ENCODE measurements at places on chromosomes 13 and 19.

DNA sequence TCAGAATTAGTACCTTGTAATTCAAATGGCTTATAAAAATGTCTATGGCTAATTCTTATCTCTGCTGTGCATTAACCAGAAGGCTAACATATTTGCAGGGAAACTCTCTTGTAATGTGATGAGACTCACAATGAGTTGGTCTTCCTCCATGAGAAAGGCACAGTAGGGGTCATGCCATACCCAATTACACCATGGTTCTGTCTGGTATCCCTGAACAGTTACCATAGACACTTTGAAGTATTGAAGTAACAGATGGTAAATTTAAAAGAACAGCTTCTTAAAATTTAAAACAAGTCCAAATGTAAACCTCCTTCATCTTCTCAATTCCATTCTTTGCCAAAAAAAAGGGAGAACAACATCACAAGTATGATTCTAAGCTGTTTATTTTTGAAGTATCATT, 22.6 kb upstream of the SLAIN1 start:
- no peak for DNase-seq

- no peak for DNase-seq
Observed at GRCh38 chr13:20369886-20370361, 137.8 kb upstream of the GJB6 start.

GRCh38 chr13:19927117-19927748, 31.3 kb upstream of the ZMYM2 start:
- DNase-seq, result no peak

DNA sequence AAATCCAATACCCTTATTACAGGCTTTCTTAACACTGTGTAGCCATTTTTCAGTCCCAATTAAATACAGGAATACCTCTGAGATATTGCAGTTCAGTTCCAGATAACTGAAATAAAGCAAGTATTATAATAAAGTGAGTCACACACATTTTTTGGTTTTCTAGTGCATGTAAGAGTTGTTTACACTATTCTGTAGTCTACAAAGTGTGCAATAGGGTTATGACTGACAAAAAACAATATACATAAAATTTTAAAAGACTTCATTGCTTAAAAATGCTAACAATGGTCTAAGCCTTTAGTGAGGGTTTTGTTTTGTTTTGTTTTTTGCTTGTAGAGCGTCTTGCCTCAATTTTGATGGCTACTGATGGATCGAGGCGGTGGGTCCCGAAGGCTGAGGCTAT, 434.4 kb upstream of the NBEA start:
- DNase-seq, result no peak

- DNase-seq, result no peak
Observed at GRCh38 chr13:112779856-112780604, 90.2 kb downstream of the ATP11A start.

DNA sequence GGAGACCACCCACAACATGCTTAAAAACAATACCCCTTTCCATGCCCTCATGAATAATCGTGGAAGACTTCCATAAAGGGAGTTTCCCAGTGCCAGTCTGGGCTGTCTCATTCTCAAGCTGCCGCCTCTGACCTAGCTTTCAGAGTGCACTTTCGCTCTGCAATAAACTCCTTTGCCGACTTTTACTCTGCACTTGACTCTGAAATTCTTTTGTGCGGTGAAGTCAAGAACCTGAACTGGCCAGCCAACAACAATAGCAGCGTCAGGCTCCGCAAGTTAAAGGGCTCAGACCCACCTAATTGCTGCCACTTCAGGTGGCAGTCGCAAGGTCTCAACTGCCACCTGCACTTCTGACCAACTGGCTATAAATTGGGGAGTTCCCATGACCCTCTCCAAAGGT, 10.3 kb upstream of the LEUTX start:
- DNase-seq, result no peak

DNA sequence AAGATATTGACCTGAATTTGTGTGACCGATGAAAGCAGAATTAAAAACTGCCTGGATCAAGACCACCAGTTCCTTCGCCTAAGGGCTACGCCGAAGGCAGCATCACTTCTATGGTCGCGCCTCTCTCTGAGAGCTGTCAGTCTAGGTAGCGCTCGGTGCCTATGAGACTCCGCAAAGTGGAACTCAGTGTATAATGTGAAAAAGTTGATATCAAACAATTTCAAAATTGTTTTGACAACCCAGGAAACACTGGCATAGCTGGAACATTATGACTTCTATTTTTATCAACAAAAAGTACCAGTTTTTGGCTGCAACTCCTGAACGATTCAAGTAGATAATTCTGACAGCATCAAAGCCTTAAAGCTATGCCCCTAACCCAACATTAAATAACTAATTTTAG, 223.6 kb downstream of the MYO16 start:
- DNase-seq, result no peak

- no peak for DNase-seq
Observed at GRCh38 chr19:7126132-7126531, 56.6 kb downstream of the ZNF557 start.

- DNase-seq, result peak; percentile 89
Observed at GRCh38 chr19:48858984-48859710, 9.3 kb downstream of the PLEKHA4 start.

DNA sequence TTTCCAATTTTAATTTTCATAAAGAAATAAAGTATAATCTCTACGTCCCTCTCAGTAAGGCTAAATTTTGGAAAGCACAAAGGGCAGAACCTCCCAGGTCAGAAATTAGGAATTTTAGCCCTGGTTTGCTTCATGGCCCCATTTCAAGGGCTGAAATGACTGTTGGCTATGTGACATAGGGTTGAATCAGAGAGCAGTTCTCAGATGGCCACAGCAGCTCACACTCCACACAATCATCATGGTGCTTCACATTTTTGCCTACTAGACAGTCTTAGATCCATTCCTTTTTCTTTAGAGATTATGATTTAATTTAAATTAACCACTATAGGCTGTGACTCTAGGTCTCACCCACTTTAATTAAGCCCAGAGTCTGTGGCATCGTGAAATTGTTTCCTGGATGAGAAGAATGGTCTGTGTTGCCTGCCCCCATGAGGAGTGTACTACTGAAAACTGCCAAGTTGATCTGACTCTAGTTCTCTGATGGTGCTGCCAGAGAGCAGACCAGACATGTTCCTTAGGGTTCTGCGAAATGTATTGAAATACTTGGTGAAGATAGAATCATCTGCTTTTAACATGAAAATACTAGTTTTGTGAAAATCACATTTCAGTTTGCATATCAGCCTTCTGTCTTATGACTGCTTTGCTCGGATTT, 57.4 kb downstream of the ESD start:
- no peak for DNase-seq

DNA sequence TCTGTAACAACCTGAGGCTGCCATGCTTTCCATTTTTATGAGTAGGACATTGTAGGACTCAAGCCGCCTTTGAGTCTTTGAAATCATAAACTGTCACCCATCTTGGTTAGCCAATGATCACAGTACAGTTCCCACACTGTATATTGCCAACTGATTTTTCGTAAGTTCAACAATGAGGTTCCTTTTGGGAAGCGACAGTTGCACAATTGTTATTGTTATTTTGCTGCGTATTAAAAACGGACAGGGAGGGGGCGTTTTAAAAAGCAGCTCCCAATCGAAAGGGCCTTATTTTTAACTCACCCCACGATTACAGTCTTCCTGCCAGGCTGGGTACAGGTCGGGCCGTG, 601 bp downstream of the SLC46A3 start:
- DNase-seq, result no peak

DNA sequence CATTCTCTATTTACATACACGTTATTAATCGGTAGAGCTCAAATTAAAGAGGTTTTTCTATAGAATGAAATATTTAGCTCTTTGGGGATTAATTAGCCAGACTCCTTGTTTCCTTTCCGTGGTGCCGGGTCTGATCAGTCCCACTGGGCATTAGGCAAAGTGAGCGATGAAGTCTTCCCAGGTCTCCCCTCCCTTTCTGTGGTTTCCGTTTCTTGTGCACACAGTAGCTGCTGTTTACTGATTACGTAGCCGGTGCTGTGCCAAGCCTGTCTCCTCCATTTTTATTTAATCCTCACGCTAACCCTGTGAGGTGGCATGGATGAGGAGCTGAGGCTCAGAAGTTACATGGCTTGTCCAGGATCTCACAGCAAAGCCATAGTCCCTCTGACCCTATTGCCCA, 9.0 kb downstream of the SLC25A15 start:
- DNase-seq, result peak; percentile 36

DNA sequence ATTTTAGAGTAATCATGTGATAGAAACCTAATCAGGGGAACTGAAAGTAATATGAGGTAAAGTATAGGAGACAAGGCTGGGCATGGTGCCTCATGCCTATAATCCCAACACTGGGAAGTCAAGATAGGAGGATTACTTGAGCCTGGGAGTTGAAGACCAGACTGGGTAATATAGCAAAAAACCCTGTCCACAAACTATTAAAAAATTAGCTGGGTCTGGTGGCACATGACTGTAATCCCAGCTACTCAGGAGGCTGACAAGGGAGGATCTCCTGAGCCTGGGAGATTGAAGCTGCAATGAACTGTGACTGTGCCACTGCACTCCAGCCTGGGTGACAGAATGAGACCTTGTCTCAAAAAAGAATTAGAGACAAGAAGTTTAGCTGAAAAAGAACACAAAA, 469.9 kb downstream of the GPC5 start:
- DNase-seq, result no peak

DNA sequence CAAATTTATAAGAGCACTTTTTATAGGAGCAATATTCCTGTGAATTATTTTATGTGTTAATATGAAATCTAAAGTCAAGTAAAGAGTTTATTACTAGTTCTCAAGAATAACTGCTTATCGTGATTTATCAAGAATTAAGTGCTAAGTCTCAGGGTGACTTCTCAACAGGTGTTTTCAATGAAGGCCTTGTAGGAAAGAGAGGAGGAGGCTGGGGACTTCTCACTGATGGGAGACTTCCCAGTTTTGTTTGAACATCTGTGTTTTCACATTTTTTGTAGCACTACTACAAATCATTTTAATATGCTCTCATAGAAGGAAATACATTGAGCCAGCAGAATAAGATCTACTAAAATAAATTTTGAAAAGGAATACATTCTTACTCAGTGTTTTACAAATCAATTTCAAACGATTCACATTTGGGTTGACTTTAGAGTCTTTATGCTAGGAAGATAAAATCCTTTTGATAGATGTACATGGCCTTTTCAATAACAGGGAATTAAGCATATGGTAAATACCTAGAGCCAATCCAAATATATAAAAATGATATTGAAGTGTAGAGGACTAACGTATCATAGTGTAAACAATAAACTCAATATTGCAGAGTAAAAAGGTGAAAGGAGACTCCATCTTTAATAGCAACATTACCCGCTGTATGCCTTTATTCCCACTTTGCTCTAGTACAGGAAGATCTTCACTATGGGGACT, 6.8 kb downstream of the PCDH17 start:
- no peak for DNase-seq

DNA sequence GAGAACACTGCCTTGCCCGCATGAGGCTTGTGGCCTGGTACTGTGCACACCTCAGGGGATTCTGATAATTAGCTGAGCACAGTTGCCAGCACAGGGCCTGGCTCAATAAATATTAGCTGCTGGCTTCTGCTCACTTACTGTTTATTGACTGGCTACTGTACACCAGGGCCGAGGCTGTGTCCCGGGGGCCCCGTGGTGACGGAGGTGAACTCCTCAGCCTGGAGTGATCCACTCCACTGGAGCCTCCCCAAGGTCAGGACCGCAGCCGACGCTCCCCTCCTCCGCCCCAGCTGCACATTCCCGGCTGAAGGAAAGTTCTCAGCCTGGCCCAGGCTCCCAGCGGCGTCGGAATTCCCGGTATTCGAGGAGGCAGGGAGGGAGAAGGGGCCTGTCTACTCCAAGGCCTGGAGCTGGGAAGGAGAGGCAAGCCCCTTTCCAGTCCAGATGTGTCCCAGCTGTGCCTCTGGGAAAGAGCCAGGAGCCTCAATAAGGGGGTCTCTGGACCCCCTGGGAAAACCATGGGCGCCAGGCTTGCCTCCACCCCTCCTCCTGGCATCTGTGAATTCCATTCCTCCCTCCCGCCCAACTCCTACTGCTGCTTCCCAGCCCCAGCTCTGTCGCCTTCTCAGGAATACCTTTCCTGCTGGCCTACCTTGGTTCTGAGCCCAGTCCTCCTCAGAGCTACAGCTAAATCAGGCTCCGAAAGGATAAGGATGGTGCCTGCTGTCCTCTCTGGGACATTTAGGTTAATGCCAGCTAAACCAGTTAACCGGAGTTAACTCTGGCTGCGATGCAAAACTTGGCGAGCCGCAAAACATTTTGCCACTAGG, 7.3 kb downstream of the RPS16 start:
- DNase-seq, result no peak

- no peak for DNase-seq
Observed at GRCh38 chr19:13366529-13367143, 139.6 kb downstream of the CACNA1A start.

- no peak for DNase-seq
Observed at GRCh38 chr13:110331362-110331761, 24.3 kb downstream of the COL4A2 start.

DNA sequence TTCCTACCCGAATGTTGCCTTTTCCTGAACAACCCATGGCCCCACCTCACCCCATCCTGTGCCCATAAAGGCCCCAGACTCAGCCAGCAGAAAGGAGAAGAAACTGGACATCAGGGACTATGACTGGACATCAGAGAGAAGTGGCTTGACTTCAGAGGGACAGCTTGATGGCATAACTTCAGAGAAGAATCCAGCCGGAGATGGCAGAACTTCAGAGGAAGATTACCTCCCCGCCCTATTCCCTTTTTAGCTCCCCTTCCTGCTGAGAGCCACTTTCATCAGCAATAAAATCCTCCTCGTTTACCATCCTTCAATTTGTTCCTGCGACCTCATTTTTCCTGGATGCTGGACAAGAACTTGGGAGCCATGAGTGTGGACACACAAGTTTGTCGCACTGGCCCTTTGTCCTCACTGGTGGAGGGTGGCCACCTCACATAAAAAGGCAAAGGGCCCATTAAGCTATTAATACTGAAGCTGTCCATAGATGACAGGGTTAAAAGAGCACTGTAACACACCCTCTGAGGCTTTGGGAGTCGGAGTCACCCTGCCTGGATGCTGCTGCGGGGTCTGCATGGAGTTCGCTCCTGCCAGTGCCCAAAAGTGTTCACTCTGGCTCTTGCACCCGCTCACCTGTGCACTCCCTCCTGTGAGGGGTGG, 260.4 kb downstream of the SLITRK1 start:
- no peak for DNase-seq

- no peak for DNase-seq
Observed at GRCh38 chr13:79831556-79831955, 350.6 kb downstream of the NDFIP2 start.

GRCh38 chr13:96652506-96652905, 341.8 kb downstream of the OXGR1 start:
- DNase-seq, result no peak

DNA sequence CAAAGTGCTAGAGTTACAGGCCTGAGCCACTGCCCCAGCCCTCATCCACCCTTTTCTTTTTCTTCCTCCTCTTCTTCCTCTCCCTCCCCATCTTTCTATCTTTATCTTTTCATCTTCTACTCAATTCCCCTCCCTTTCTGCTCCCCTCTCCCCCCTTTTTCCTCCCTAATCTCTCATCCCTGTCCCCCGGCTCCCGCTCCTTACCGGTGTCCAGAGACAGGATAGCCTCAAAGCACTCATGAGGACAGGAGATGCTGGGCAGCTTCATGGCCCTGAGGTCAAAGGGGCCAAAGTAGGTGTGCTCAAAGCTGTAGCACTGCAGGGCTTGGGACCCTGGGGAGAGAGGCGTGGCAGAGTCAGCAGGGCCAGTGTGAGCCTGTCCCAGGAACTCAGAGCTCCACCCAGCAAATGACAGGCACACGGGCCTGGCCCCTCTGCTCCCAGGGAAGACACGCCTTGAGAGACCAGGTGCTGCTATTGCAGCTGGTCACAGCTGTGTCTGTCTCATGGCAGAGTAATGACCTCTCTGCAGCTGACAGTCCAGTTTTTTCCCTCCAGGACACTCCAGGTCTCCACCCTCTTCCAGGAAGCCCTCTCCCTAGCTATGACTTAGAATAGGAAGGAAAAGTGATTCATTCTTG, 2.6 kb downstream of the LYPD5 start:
- DNase-seq, result no peak
